HL-60 (cell line): ENCODE measurements at places on chromosomes 1 and 21.
A peak's percentile ranks its signal among the peaks of the same experiment; 100 is the strongest.

DNA sequence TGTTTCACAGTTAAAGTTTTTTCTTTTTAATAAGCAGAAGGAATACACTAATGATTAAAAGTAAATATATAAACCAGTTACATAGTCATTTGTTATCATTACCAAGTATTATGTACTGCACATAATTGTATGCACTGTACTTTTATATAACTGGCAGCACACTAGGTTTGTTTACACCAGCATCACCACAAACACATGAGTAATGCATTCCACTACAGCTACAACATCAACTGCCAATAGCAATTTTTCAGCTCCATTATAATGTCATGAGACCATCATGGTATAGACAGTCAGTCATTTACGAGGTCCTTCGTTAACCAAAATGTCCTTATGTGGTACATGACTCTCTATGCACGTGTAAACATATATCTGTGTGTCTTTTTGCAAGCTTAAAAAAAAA lies 35.2 kb downstream of the SCYL3 start:
- DNase-seq: no peak

GRCh38 chr1:204254031-204254661 lies 40.4 kb upstream of the GOLT1A start:
- peak; percentile 87 for DNase-seq

GRCh38 chr1:211210052-211210451 lies 49.1 kb upstream of the RCOR3 start:
- no peak for DNase-seq

DNA sequence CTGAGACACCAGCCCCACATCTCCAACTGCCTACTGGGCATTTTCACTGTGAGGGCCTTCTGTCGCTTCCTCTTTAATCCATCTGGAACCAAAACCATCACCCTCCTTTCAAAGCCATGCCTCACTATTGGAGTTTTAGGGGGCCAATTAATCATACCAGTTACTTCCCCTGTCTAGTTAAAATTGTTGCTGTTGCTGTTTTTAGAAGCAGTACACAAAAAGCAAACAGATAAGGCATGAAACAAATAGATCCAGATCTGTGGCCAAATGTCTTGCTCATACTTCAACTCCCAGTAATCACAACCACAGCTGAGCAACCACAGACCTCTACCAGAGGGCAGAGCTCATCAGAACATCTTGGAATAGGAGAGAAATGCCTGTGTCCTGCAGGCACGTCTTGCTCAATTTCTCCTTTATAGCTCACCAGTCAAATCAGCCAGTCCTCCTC lies 133.8 kb upstream of the C1orf105 start:
- no peak for DNase-seq

DNA sequence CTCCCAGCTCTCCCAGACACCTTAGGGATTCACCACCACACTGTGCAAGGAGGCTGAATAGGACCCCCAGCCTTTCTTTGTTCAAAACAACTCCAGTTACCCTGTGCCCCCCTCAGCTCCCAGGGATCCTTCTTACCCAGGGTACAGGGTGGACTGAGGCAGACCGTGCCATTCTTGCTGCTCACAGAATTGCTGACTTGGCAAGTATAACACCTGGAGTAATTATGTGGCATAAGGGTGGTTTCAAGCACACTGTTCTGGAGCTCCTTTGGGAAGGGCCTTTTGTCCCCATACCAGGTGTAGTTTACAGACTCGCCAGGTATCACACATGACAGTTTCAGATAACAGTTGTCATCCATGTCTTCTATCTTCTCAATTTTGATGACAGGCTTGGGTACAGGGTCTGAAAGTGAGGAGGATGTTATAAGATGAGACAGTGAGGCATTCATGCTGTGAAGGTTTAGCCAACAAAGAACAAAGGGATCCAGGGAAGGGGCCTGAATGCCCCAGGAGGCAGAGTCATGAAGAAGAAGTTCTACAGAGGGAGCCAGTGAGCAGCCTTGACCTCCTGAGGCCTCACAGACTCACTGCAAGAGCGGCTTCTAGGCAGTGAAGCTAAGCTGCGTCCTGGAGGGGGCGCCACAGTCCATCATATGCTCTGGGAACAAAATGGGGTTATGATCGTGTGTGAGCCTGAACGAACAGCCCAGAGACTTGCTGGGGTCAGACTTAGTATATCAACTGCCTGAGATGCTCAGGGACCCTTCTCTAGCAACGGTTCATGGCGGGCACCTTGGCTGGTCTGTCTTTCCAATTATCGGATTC lies 30.3 kb downstream of the CD48 start:
- peak; percentile 75 for DNase-seq

GRCh38 chr1:175146529-175147213 lies 45.9 kb downstream of the KIAA0040 start:
- no peak for DNase-seq

DNA sequence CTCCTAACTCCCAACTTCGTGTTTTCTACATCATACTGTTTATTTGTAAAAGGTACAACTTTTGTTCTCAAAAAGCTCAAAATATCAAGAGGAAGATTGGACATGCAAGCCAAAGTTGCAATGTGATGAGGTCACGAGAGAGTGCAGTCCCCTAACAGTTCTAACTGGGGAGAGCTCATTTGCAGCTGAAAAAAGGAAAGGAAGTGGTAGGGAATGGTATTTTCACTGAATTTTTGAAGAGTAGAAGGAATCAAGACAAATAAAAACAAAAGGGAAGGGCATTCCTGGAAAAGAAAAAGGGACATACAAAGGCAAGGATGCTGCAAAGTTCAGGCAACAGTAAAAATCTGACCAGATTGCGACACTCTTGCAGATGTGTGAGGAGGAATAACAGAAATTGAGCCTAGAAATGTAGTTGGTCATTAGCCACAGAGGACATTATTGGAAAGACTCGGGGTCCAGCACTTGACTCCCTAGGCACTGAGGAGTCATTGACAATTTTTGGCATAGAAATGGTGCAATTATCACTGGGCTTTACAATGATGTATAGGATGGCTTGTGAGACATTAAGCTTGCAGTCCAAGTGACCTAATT lies 67.9 kb downstream of the TBX15 start:
- DNase-seq: no peak

DNA sequence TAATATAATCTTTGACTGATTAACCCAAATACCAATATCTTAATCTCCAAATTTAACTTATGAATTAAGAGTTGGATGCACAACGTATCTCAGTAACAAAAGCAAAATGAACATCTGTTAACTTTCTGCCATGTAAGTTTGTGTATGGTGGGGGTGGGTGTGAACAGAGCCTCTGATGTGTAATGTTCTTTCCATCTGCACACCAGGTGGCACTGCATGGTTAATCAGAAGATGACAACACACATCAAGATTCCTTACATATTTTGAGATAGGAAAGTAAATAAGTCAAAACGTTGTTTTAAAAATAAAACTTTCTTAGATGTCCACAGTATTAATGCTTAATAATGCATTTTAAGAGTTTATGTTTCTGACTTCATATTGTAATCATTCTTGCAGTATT lies 251.9 kb downstream of the DPYD start:
- DNase-seq: no peak

DNA sequence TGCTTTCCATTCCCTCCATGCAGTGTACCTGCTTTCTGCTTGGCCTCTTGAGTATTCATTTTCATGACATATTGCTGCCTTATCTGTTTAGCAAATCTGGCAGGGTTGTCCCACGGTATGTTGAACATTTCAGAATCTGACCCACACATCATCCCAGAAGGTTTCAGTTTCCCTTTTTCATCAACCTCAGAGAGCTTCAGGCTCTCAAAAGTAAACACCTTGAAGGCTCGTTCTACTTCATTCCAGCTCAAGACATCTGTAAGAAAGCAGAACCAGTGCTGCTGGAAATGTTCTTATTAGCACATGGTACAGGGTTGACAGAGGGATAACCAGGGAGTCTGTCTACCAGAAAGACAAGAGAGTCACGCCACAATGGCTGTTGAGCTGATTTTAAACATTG lies 103.6 kb downstream of the SPAG17 start:
- no peak for DNase-seq

GRCh38 chr1:229218612-229219025 lies 52.3 kb upstream of the RAB4A start:
- DNase-seq: no peak

DNA sequence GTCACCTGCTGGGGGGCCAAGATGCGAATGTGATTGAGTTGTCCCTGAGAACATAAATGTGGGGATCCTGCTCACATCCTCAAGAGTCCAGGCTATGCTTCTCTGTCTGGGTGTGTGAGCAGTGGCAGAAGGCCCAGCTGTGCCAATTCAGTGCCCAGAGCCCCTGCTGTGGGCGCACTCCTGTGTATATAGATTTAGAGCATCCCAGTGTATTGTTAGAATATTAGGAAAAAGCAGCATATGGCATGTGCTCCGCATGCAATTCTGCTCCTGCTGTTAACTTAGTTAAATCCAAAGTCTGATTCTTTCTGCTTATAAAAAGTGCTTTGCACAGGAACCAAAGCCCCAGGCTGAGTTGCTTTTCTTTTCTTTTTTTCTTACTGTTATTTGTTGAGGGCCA lies 37.8 kb downstream of the FAM78B start:
- no peak for DNase-seq

DNA sequence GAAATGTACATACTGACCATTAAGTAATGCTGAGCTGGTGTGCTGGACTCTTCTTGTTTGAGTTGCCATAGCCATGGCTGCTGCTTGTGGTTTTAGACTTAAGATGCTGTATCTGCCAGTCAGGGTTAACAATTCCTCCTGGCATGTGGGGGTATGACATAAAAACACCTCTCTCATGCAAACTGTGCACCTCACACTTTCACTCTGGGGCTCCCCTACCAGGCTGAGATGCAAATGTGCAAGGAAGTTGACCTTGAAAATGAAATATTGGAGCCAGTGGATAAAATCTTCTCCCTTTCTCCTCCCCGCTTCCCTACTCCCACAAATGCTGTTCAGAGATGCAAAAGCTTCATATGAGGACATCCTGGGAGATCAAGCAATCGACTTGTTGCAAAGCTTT lies 198.8 kb downstream of the FCRL5 start:
- no peak for DNase-seq

GRCh38 chr1:229454056-229454455 lies 20.2 kb upstream of the ACTA1 start:
- DNase-seq: no peak

DNA sequence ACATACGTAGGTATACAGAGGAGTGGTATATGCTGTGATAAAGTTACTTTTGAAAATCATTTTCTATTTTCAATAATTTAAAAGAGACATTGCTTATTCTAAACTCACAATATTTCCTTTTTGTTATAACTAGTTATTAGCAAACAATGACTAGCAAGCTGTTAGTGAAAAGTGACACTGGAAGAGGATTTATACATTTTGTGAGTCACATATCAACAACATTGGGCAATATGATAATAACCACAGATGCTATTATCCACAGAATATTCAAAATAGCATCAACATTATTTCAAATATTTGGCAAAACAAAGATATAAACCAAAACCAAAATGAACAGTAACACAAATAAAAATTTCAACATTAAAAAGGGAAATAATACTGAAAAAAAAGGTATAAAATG lies 104.0 kb upstream of the HP1BP3 start:
- no peak for DNase-seq

DNA sequence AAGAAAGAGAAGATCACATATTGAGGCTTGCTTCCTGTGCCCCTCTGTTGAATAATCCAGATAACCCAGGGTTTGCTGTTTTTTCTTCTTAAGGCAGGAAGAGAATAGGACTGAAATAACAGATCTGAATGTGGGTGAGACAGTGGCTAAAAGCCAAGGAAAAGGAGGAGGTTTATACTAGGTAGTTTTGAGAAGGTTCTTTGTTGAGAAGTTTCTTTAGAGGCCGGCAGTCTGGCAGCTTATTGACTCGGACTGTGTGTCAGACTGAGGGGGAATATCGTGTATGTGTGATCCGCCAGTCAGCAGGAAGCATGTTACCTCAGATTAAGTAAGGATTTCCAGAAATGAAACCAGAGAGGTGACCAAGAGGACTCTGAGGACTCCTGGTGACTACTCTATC lies 119.8 kb downstream of the PLA2G4A start:
- DNase-seq: no peak

GRCh38 chr1:116130356-116130755 lies 19.2 kb downstream of the MAB21L3 start:
- DNase-seq: peak; percentile 35

DNA sequence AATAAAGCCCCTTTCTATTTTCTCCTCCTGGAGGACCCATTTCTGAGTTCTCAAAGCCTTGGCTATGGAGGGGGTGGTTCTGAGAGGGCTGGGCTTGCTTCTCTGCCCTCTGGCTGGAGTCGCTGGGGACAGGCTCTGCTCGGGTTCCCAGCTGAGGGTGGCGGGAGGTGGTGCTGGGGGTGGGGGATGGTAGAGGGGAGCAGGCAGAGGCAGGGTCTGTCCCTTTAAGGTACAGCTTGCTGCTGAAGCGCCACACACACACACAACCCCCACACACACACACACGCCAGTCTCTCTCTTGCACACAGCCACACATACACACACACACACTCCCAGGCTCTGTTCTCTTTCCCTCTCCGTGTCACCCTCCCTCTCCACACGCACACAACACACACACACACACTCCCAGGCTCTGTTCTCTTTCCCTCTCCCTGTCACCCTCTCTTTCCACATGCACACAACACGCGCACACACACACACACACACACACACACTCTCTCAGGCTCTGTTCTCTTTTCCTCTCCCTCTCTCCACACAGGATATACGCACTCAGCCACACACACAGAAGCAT lies 69.8 kb upstream of the SSBP3 start:
- peak; percentile 52 for DNase-seq

DNA sequence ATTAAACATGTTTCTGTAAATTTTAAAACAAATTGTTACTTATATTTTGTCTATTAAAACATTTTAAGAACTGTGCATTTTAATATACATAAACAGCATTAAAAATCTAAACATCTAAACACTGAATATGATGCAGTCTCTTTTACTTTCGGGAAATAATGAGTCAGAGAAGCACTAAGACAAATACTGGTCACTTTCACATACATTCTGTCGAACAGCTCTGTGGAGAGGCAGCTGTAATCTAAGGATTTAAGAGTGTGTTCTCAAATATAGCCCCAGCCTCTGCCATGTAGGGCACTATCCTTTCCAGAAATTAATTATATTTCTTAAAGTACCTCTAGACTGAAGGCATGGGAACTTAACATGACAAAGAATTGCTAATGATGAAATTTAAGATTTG lies 89.6 kb upstream of the PTGFR start:
- no peak for DNase-seq

DNA sequence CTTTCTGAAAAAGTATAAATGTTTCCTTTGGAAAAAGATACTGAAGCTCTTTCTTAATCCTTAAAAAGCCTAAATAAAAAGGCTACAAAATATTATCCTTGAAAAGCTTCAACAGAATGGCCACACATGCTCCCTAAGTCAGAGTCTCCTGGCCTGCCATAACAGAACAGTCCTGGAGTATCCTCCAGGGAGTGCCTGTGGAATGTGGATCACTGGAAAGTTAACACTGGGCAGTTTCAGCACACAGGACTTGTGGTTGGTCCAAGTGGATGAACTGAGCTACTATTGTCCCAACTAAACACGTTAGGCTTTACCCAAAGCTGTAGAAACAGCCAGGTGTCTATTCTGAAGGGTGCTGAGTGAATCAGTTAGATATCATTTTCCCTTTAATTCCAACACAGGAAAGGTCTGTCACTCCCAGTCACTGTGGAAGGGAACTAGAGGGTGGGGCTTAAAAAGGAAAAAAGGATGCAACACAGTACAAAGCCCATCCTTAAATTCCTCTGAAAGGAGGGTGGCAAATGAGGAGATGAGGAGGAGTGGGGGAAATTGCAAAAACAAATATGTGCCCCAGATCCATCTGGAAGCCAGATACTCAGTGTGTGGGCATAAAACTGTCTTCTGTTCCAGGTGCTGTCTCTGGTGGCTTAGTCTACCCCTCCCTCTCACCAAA lies 196.3 kb upstream of the SPAG17 start:
- no peak for DNase-seq
